ENCODE measurements at places on chromosomes 5 and 9. TPM values are rescaled to one million over a fixed set of nuclear protein-coding genes. Genes with fewer than 3 reads are reported as not detected.

The HACD4 gene
- total RNA-seq = 3.3 TPM

The JAKMIP2 gene
- total RNA-seq = 10.6 TPM

The C9 gene
- not detected for total RNA-seq

The ISL1 gene
- not detected for total RNA-seq
